ENCODE measurements at places on chromosomes 7 and 10.
A peak's percentile ranks its signal among the peaks of the same experiment; 100 is the strongest.

GRCh38 chr10:45602082-45602730 lies 70.4 kb downstream of the ZFAND4 start:
- DNase-seq: no peak

DNA sequence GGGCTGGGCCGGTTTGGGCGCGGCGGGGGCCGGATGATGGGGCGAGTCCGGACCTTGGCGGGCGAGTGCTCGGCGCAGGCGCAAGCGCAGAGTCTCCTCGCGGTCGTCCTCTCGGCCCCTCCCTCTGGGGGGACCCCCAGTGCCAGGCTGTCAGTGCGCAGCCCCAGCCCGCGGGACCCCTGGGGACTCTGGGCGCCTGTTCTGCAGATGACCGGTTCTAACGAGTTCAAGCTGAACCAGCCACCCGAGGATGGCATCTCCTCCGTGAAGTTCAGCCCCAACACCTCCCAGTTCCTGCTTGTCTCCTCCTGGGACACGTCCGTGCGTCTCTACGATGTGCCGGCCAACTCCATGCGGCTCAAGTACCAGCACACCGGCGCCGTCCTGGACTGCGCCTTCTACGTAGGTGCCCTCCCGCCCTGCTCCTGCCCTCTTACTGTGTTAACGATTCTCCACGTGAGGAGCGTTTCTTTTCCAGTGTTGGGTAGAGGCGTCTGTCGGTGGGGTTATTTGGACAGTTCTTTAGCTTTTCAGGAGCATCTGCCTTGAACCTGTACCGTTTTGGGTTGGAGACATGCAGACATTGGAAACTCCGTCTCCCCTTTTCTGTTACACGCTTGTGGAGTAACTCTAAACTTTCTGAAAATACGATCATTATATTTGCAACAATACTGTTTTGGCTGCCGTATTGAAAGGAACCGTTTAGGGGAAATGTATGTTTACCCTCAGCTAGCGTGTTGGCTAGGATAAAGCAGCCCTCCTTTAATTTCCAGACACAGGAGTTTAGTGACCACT lies 706 bp downstream of the BUB3 start:
- DNase-seq: peak; percentile 11

DNA sequence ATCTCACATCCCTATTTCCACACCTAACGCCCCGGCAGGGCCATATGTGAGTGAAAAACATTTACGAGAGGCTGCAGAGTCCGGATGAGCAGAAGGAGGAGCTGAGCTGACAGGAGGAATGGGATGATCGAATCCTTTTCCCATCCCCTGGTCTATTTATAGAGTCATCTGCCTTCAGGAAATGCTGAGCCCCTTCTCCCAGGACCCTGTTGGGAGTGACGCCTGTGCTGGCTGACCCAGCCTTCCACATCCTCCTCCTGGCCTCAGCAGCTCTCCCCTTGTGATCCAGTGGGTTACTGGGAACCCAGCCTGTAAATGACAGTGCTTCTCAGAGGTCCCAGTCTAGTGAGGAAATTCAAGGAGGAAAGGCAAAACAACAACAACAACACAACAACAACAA lies 16.6 kb downstream of the DENND2A start:
- no peak for DNase-seq

DNA sequence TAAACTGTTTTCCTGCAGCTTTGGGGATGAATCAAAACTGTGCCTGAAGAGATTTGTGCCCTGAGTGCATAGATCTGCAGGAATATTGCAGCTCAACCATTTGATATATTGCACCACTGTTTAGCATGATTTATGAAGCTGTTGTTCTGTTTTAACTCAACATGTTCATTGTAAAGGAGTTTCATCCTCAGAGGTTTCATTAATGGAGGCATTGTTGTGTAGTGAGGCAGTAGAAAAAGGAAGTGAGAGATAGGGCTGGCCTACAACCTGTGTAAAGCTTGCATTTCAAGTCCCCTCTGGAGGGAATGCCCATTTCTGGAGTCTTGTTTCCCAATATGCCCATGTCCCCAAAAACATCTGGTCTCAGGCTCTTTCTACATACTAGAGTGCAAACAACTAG lies 67.5 kb downstream of the DNAJC12 start:
- no peak for DNase-seq

DNA sequence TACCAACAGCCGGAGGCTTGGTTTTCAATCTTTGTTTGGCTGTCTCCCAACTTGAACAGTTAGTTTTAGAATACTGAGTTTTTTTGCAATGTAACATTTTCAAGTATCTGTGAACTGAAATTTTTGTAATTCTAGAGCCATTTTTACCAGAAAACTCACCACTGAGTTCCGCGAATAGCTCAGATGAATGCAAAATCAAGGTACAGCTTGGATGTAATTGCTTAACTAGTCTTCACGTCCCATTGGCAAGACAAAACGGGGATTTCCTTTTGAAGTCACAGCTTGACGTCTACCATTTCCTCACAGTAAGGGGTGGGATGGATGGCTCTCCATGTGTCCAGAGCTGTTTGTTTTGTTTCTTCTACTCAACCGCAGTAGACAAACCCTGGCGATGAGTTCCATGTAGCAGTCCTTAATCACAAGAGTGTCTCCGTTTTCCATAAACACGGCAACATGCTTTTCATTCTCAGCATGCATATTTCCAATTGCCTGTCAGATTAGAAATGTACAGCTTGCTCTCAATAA lies 55.8 kb upstream of the FGFR2 start:
- DNase-seq: no peak

- no peak for DNase-seq
Observed at GRCh38 chr7:36203071-36203790, 50.2 kb downstream of the EEPD1 start.

- no peak for DNase-seq
Observed at GRCh38 chr10:78898341-78899097, 170.2 kb upstream of the ZMIZ1 start.
